BJ (cell line): ENCODE measurements at places on chromosomes 2 and 18. TPM values are rescaled to one million over a fixed set of nuclear protein-coding genes. Genes with fewer than 3 reads are reported as not detected.

Gene DSG3
- not detected in 2 replicates for polyA plus RNA-seq

Gene ERBB4
- polyA plus RNA-seq: not detected in 2 replicates

Gene LINC00305
- polyA plus RNA-seq: not detected in 2 replicates

Gene SCN3A
- polyA plus RNA-seq: 0.78 and 1.2 TPM in 2 replicates

Gene PSD4
- 0.93 and 1.9 TPM in 2 replicates for polyA plus RNA-seq

Gene ANKRD30BL
- not detected in 2 replicates for polyA plus RNA-seq

Gene NEU2
- polyA plus RNA-seq: not detected in 2 replicates

Gene TGOLN2
- 130 and 132 TPM in 2 replicates for polyA plus RNA-seq

Gene GPAT2
- 4.9 and 9.5 TPM in 2 replicates for polyA plus RNA-seq

Gene TMEFF2
- polyA plus RNA-seq: 0.25 and 0.33 TPM in 2 replicates

Gene B4GALT6
- polyA plus RNA-seq: 0.26 and 1.1 TPM in 2 replicates

Gene FMNL2
- polyA plus RNA-seq: 2.4 and 5.1 TPM in 2 replicates

DNA sequence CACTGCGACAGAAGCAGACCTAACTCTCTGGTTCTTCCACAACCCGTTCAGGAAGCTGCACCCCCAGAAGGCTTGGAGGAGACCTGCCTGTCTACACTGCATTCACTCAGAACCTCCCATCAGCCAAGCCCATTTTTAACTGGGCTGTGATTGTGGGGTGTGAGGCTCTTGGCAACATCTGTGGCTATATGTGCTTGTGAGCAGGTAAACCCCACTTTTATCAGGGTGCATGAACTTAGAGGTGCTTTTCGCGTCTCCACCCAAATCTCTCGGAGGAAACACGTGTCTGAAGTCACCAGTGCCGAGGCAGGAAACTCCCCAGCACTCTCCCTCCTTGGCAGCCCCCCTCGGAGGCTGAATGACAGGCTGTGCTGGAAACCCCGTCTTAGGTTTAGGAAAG, 158.2 kb upstream of the SALL3 start:
- DNase-seq: no peak

GRCh38 chr18:7470101-7470500, 97.0 kb upstream of the PTPRM start:
- DNase-seq: no peak

GRCh38 chr2:134232461-134232860, 21.4 kb upstream of the MGAT5 start:
- DNase-seq: no peak

DNA sequence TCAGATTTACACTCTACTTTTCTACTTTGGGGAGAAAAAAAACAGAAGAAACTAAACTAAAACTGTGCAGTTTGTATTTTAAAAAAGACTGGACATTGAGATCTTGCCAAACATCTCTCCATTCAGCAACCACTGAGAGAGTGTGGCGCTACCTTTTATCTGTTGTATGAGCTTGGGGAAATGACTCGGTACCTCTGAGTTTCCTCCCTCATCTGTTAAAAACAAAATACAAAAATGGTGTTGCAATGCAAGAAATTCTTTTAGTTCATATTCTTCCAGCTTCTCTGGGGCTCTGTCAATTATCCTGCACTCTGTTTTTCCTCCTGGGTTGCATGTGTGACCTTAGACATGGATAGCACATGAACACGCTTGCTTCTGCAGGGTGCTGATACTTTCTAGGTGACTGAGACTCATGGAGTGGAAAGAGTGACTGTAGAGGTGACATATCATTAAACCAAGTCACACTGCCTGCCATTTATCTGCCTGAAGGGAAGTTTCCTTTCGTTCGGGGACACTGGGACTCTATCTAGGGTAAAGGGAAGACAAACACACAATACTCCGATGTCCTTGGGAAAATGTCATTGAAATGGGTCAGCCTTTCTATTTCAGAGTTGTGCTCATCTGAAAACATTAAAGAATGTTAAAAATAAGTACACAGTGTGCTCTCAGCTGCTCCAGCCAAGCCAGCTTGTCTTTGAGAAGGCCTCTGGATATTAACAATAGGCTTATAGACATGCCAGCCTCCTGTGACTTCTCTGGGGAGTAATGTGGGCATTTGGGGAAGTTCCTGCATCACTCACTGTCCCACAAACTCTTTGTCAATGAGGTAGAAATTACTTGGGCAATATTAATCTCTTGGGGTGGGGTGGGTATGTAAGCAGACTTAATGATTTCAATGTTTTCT, 91.4 kb downstream of the TRIB2 start:
- DNase-seq: no peak

- no peak for DNase-seq
Measured at GRCh38 chr2:177669625-177670330, 277.2 kb downstream of the AGPS start.

DNA sequence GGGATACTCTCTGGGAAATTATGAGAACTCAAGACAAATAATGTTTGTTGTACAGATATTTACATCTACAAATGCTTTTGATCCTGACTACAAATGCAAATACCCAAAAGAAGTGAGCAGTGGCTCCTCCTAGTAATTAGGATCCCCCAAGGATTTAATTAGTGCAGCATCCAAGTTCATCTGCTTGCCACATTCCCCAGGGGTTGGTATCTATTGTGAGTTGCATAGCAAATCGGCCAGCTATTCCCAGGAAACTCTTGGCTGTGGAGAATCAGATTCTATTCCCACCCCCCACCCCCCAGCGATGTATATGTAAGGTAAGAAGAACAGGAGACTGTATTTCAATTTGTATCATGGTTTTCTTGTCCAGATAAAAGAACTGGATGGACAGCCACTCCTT, 725.1 kb upstream of the CDH7 start:
- no peak for DNase-seq

- DNase-seq: no peak
Measured at GRCh38 chr2:15460112-15460620, 101.0 kb downstream of the NBAS start.

GRCh38 chr2:8999797-9000196, 3.7 kb downstream of the MBOAT2 start:
- no peak for DNase-seq

GRCh38 chr2:233250985-233251305, 528 bp upstream of the ATG16L1 start:
- DNase-seq: no peak

GRCh38 chr2:21944536-21944935, 820.8 kb downstream of the TDRD15 start:
- DNase-seq: no peak

GRCh38 chr18:69217196-69218000, 183.3 kb upstream of the DOK6 start:
- no peak for DNase-seq

DNA sequence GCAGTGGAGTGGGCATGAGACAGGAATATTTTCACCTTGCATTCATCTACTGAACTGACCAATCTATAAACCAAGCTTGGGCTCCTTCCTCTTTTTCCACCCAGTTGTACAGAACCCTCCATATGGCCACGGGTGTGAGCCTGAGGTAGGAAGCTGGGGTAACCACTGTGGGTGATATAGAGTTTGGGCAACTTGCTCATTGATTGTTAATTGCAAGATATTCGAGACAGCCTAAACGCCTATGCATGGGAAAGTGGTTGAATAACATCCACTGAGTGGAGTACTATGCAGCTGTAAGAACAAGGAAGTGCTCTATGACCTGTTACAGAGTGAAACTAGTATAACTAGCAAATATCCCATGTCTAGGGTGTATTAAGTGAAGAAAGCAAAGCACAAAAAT, 7.3 kb upstream of the VAPA start:
- DNase-seq: no peak

- no peak for DNase-seq
Measured at GRCh38 chr2:145012214-145012670, 492.3 kb upstream of the ZEB2 start.

DNA sequence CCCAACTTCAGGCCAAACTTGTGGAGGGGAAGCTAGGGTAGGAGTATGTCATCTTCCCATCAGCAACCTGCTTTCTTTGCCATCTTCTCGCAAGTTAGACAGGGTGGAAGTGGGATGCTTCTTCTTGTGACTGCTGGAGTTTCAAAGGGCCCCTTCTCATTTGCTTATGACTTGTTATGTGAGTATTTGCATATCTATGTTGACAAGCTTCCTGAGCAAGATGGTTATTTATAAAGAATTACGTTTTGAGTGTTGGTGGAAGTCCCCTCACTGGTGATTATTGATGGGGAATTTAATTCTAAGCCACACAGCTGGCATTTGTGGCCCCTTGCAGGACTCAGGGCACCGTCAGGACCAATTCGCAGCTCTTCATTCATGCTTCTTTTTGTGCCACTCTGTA, 791.0 kb downstream of the LRRTM4 start:
- DNase-seq: no peak

DNA sequence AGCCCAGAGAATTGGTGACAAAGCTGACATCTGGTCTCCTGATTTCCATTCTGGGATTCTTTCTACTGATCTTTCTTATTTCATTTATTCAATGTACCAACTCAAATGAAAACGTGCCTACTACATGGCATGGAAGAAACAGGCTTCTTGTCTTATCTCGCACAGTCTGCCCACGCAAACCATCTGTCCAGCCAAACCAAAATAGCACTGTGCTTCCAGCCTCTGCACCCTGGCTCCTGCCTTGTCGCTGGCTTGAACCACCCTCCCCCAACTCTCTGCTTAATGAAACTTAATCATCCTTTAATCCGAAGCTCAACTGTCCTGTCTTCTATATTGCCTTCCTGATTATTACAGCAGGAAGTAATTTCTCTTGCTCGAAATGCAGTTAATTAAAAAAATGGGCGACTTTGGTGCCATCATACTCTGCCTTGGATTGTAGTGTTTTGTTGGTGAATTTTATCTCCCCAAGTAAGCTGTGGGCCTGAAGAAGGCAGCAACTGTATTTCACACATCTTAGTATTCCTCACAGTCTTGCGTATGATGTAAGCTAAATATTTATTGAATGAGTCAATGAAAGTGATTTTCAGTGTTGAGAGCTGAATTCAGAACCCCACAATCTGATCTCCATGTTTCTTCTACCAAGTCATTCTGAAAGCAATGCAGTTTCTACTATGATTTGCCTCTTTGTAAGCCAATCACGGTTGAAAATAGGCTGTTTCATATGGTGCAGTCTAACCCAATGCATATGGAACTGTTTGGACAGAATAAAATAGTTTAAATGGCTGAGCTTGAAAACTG, 190.8 kb downstream of the TMEM247 start:
- DNase-seq: peak; percentile 63

- DNase-seq: no peak
Measured at GRCh38 chr2:12210016-12210933, 463.8 kb downstream of the LPIN1 start.

DNA sequence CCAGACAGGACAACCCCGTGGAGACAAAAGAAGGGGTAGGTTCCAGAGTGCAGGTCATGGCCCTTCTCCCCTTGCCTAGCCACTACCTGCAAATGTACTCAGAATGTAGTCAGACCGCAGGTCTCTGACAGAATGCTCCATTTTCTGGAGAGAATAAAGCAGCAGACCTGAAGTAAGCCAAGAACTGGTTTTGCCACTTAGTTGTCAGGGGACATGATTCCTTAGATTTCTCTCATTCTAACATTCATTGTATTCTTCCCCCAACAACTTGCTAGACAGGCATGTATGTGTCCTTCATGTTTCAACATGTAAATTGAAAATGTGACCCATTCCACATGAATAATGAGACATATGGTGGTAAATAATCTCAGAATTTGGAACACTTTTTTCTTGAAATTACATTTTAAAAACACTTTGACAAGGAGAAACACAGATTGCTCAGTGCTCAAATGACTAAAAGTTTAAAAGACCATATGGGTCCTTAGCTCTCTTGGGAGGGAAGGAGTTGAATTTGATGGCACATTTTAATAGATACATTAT, 142.4 kb downstream of the CCBE1 start:
- DNase-seq: no peak

GRCh38 chr18:60895181-60895580, 438.0 kb upstream of the CDH20 start:
- no peak for DNase-seq

DNA sequence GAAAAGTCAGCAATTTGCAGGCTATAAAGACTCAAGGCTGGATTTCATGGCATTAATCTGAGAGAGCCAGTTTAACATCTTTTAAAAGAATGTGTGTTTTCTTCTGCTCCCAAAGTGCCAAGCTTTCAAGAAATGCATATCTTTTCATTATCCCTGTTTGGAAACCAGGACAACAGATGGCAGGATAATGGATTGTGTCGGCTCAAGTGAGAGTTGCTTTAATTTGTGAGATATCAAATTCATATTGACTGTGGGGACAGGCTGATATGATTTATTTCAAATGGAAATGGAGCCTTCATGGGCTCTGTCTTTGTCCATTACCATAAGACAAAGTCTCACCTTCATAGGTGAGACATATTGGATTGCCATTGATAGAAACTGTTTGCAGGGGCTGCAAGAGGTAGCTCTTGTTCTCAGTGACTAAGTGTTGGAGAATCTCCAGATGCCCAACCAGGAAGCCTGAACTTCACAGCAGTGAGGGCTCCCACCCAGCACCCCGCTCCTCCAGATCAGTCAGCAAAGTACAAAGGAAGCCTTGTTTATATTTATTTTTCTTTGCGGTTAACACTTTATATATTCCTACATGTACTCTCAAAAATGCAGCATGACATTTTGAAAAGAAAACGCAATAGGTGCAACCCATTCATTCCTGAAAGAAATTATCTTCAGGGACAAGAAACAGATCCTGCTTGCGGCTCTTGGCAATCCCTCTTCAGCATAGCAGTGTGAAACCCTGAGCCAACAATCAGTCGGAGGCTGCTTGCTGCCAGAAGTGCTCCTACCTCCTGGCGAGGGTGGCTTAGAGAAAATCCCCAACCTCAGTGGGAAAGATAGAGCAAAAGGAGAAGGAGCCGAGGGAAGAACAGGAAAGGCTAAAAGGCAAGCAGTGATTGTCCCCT, 65.8 kb upstream of the ATL2 start:
- no peak for DNase-seq

GRCh38 chr18:54209471-54210180, 14.8 kb downstream of the MBD2 start:
- DNase-seq: no peak

DNA sequence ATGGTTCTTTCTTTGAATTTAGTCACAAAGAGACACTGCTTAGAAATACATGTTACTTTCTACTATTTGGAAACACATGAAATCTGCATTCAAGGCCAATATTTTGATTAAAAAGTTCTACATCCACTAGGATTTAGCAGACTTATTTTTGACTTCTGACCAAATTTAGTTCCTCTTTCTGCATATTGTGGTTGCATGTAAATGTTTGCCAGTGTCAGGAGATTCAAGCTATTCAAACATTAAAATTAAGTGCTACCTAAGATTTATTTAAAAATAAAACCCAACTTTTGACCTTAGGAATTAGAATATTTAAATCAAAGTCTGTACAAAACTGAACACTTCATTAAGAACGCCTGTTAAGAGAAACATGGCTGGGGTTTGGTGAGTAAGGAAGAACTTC, 891.1 kb downstream of the CPS1 start:
- DNase-seq: no peak

DNA sequence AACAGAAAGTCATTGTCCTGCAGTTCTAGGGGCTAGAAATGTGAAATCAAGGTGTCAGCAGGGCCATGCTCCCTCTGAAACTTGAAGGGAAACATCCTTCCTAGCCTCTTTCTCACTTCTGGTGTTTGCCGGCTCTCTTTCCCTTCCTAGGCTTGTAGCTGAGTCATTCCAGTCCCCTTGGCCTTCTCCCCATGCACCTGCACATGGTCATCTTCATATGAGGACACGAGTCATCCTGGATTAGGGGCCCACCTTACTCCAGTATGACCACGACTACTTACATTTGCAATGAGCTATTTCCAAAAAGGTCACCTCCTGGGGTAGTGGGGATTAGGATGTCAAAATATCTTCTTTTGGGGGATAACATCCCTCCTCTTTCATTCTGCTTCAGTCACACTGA, 168.5 kb upstream of the CXCR4 start:
- no peak for DNase-seq
